Adrenal gland (tissue), 19 donors: ENCODE measurements at places on chromosomes 12 and 14. TPM values are rescaled to one million over a fixed set of nuclear protein-coding genes. Genes with fewer than 3 reads are reported as not detected.

The LUM gene
- 114 TPM for polyA plus RNA-seq

The ACSS3 gene
- 18.1 TPM for polyA plus RNA-seq

The CIT gene
- polyA plus RNA-seq, result 13.3 TPM

The INHBE gene
- not detected for polyA plus RNA-seq

The CLEC4C gene
- not detected for polyA plus RNA-seq

The RERG gene
- polyA plus RNA-seq, result 39.3 TPM

The NINJ2 gene
- polyA plus RNA-seq, result 2.5 TPM

The ACACB gene
- 47.5 TPM for polyA plus RNA-seq

The TSPAN19 gene
- polyA plus RNA-seq, result 0.40 TPM

The YLPM1 gene
- polyA plus RNA-seq, result 24.0 TPM

The JAG2 gene
- 12.7 TPM for polyA plus RNA-seq

The CLEC2A gene
- not detected for polyA plus RNA-seq

The ZFHX2 gene
- polyA plus RNA-seq, result 9.7 TPM

The CCDC197 gene
- polyA plus RNA-seq, result not detected

The SENP1 gene
- polyA plus RNA-seq, result 3.0 TPM

The TAS2R13 gene
- 0.03 TPM for polyA plus RNA-seq

The PAH gene
- polyA plus RNA-seq, result 34.3 TPM

The APOLD1 gene
- 7.6 TPM for polyA plus RNA-seq

The KTN1 gene
- 73.8 TPM for polyA plus RNA-seq

The UNG gene
- polyA plus RNA-seq, result 68.7 TPM

The CISTR gene
- polyA plus RNA-seq, result not detected

The SERPINA9 gene
- not detected for polyA plus RNA-seq

The KCNA1 gene
- not detected for polyA plus RNA-seq

The CMA1 gene
- not detected for polyA plus RNA-seq

The SIX6 gene
- polyA plus RNA-seq, result 0.08 TPM

The CCDC184 gene
- 5.7 TPM for polyA plus RNA-seq
